ENCODE measurements at places on chromosomes 11 and 22. TPM values are rescaled to one million over a fixed set of nuclear protein-coding genes. Genes with fewer than 3 reads are reported as not detected.
A peak's percentile ranks its signal among the peaks of the same experiment; 100 is the strongest.

- no peaks in the 10 kb centered on the region for H3K27me3 ChIP-seq
- H3K36me3 ChIP-seq: no peaks in the 10 kb centered on the region
- no peak overlapping the region for H3K27ac ChIP-seq
- H3K4me3 ChIP-seq: no peak overlapping the region
- DNase-seq: no peak
These were observed 14.1 kb downstream of the VSIG10L2 start for GRCh38 chr11:125959931-125960330.

DNA sequence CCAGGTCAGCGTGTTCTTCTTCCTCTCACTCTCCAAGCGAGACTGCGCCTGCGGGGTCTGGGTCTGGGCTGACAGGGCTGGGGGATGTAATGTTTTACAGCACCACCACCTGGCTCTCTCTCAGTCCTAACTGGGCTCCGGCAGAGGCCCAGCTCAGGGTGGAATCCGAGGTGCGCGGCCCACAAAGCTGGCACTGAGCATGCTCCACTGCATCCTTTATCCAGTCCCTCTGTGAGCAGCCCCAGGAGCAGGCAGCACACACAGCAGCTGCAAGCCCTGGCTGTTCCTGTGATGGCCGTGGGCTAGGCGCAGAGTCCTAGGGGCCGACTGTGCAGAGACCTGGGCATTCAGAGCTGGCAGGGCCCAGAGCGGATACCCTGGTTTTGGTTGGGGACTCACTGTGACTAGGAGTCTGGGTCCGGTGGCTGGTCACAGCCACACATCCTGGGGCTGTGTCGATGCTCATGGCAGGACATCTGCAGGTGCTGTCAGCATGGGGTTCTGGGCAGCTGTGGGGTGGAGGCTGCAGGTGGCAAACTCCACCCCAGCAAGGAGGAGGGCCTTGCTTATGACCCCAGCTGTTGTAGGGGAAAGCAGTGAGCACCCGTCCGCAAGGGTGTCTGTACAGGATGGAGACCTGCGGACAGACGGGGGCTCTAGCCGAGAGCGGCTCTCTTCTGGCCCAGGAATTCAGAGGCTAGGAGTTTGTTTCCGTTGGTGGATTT is 4.0 kb downstream of the LRRC75B start:
- no peaks in the 10 kb centered on the region for H3K36me3 ChIP-seq
- H3K27ac ChIP-seq: no peak overlapping the region
- H3K4me3 ChIP-seq: no peak overlapping the region
- no peaks in the 10 kb centered on the region for H3K27me3 ChIP-seq
- no peak for DNase-seq
- H3K4me1 ChIP-seq: no peaks in the 10 kb centered on the region

DNA sequence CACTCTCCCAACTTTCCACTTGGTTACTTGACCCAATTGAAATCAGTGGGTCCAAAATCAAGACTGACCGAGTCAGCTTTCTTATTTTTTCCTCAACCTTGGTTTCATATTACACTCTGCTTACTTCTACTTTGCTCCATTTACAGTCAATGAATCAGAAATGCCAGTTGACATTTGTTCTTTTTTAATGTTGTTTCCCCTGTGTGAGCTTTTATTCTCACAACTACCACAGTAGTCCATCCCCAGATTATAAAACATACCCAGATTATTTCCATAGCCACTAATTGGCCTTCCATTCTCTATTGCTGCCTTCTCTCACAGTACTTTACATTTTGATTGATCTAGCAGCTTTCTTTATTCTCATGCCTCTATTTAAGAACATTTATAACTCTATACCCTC is 50.0 kb downstream of the DNAJC24 start:
- H3K27ac ChIP-seq: no peak overlapping the region
- H3K27me3 ChIP-seq: no peaks in the 10 kb centered on the region
- H3K4me1 ChIP-seq: peaks cover 5% of the 10 kb centered on the region
- no peaks in the 10 kb centered on the region for H3K36me3 ChIP-seq
- H3K4me3 ChIP-seq: no peak overlapping the region

DNA sequence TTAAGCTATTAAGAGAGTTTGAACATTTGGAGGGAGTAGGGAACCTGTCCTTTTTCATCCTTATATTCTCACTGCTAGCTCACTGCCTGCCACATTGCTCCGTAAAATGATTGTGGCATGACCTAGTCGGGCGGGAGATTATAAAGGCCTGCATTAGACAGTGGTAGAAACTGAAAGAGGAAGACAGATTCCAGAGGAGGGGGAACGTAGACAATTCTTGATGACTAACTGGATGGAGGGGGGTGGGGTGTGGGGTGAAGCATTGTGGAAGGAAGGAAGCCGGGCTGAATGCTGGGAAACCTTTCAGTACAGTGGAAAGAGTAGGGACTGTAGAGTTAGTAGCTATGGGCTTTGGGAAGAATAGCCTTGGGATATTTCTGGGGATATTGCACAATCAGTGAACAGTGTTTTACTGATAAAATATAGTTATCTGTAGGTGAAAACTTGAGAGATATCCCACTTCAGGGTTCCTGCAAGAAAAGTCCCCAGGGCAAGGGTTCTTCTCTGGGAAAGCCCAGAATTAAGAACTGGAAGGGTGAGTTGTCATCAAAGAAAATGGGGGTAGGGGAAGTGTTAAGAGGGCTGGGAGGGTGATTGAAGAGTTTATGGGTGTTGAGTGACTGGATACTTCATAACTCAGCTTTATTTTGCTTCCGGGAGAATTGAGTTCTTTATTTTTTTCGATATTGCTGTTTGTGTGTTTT is 2.1 kb downstream of the MED15 start:
- H3K27ac ChIP-seq: peak overlapping the region; percentile 99
- peak overlapping the region; percentile 90 for H3K4me3 ChIP-seq
- H3K27me3 ChIP-seq: no peaks in the 10 kb centered on the region
- peak; percentile 89 for DNase-seq
- H3K4me1 ChIP-seq: peaks cover 47% of the 10 kb centered on the region
- peaks cover 35% of the 10 kb centered on the region for H3K36me3 ChIP-seq

Gene POTEH
- not detected for total RNA-seq

- no peak overlapping the region for H3K27ac ChIP-seq
- no peaks in the 10 kb centered on the region for H3K27me3 ChIP-seq
- H3K36me3 ChIP-seq: peaks cover 10% of the 10 kb centered on the region
These were observed 27.2 kb upstream of the MYO18B start for GRCh38 chr22:25714739-25715138.

- peaks cover 6% of the 10 kb centered on the region for H3K36me3 ChIP-seq
- peak overlapping the region; percentile 90 for H3K4me3 ChIP-seq
- H3K4me1 ChIP-seq: peaks cover 18% of the 10 kb centered on the region
These were observed 959 bp upstream of the HIPK3 start for GRCh38 chr11:33256031-33256812.

Gene TALDO1
- 137 TPM for total RNA-seq

- H3K4me1 ChIP-seq: peaks cover 20% of the 10 kb centered on the region
- H3K4me3 ChIP-seq: no peak overlapping the region
- H3K36me3 ChIP-seq: no peaks in the 10 kb centered on the region
- H3K27ac ChIP-seq: peak overlapping the region; percentile 65
- no peaks in the 10 kb centered on the region for H3K27me3 ChIP-seq
These were observed 67.5 kb downstream of the GAB2 start for GRCh38 chr11:78350091-78350645.

GRCh38 chr11:78795621-78796261 is 221.1 kb upstream of the NARS2 start:
- H3K4me1 ChIP-seq: peaks cover 12% of the 10 kb centered on the region
- no peak overlapping the region for H3K27ac ChIP-seq
- H3K4me3 ChIP-seq: no peak overlapping the region
- no peak for DNase-seq

Gene MRGPRX3
- total RNA-seq: 0.34 TPM

Gene RFPL1
- not detected for total RNA-seq

GRCh38 chr11:10984250-10984649 is 126.4 kb upstream of the ZBED5 start:
- no peak overlapping the region for H3K27ac ChIP-seq
- H3K27me3 ChIP-seq: no peaks in the 10 kb centered on the region
- no peaks in the 10 kb centered on the region for H3K36me3 ChIP-seq

- peaks cover 6% of the 10 kb centered on the region for H3K36me3 ChIP-seq
- no peaks in the 10 kb centered on the region for H3K4me1 ChIP-seq
- no peak overlapping the region for H3K27ac ChIP-seq
- H3K27me3 ChIP-seq: no peaks in the 10 kb centered on the region
- no peak for DNase-seq
These were observed 573.6 kb downstream of the BUD13 start for GRCh38 chr11:116199182-116199581.

Gene FOLR2
- total RNA-seq: not detected

DNA sequence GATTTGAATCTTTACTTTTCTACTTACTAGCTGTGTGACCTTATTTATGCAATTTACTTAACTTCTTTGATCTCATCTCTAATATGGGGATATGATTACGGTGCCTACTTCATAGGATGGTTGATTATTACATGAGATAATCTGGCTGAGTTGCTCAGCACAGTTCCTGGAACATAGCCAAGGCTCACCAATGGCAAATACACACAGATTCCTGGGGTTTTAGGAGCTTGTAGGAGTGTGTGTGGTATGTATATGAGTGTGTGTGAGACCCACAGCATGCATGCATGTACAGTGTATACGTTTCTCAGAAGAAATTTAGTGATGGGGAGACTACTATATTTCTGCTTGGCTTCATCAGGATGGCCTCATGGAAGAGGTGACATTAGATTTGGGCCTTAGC is 256.9 kb downstream of the KIRREL3 start:
- no peak overlapping the region for H3K27ac ChIP-seq
- no peak overlapping the region for H3K4me3 ChIP-seq
- H3K4me1 ChIP-seq: no peaks in the 10 kb centered on the region

DNA sequence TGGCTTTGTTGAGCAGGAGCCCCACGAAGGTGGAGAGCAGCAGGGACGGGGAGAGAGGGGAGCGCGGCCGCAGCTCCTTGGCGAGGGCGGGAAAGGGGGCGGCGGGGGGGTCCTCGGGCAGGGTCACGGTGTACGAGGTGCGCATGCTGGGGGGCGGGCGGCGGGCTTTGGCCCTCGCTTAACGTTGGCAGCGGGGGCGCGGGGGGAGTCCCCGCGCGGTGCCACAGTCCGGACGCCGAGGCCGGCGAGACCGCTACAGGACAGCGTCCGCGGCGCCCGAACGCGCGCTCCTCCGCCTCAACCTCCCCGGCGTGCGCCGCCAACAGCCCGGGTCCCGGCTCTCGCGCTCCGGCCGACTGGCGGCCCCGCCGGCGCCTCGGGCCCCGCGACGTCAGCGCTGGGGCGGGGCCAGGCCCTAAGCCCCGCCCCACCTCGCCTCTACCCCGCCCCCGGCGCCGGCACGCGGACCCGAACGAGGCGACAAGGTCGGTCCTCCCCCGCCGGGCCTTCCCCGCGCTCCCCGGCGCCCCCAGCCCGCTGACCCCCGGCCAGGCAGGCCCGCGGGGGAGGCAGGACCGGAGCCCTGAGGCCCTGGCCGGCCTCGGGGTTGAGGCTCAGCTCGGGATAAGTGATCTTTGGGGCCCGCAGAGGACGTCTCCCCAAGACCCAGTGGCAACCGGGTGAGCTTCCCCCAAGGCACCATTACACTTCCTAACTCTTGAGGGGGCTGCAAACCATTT is 17.5 kb downstream of the USP2 start:
- peaks cover 6% of the 10 kb centered on the region for H3K36me3 ChIP-seq
- DNase-seq: no peak
- peaks cover 73% of the 10 kb centered on the region for H3K4me1 ChIP-seq
- H3K27ac ChIP-seq: no peak overlapping the region
- H3K27me3 ChIP-seq: no peaks in the 10 kb centered on the region

GRCh38 chr11:130451231-130452019 is 3.0 kb downstream of the ADAMTS15 start:
- peaks cover 9% of the 10 kb centered on the region for H3K4me1 ChIP-seq
- no peak overlapping the region for H3K27ac ChIP-seq
- no peak for DNase-seq
- no peaks in the 10 kb centered on the region for H3K27me3 ChIP-seq
- no peak overlapping the region for H3K4me3 ChIP-seq
- H3K36me3 ChIP-seq: no peaks in the 10 kb centered on the region

Gene MUC6
- not detected for total RNA-seq

DNA sequence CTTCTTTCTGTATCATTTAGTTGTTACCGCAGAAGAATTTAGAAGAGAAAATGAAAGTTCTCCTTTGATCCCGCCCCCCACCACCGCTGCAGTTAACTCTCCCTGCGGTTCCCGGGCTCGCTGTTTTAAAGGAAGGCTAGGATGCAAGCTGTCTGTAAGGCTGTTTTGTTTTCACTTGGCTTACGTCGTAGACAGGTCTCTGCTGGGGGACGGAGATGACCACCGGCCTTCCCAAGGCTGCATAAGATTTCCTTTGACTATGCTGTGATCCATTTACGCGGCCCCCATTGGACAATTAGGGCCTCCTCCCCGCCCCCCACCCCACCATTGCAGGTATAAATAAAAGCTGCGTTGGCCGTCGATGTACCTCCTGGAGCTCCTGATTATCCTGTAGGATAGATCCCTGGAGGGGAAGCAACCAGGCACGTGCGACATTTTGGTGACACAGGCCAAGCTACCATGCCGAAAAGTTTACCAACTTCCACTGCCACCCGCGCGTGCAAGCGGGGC is 1.4 kb upstream of the CPT1A start:
- no peaks in the 10 kb centered on the region for H3K36me3 ChIP-seq
- no peak for DNase-seq
- peaks cover 5% of the 10 kb centered on the region for H3K4me1 ChIP-seq
- H3K4me3 ChIP-seq: peak overlapping the region; percentile 58

- H3K4me1 ChIP-seq: no peaks in the 10 kb centered on the region
- H3K27ac ChIP-seq: no peak overlapping the region
- H3K4me3 ChIP-seq: no peak overlapping the region
- peak; percentile 16 for DNase-seq
These were observed 13.8 kb upstream of the OR51M1 start for GRCh38 chr11:5369789-5370188.

DNA sequence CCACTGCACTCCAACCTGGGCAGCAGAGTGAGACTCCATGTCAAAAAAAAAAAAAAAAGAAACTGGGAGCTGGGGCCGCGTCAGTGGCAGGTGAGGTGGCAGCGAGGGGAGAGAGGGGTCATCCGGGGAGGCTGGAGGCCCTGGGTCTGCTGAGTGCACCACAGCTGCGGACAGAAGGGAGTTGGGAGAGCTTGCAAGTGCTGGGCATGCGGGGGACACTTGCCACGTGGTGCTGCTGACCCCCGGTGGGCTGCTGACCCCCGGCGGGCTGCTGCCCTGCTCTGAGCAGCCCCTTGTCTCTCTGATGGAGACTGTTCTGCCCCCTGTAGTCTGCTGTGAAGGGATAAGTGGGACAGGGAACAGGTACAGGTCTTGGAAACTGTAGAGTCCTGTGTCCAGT is 2.6 kb downstream of the DRAP1 start:
- no peak for DNase-seq
- peaks cover 14% of the 10 kb centered on the region for H3K36me3 ChIP-seq
- H3K4me3 ChIP-seq: no peak overlapping the region
- peaks cover 12% of the 10 kb centered on the region for H3K4me1 ChIP-seq
- H3K27me3 ChIP-seq: no peaks in the 10 kb centered on the region
- no peak overlapping the region for H3K27ac ChIP-seq

Gene FXYD2
- total RNA-seq: not detected

- peak overlapping the region; percentile 89 for H3K4me3 ChIP-seq
- peaks cover 12% of the 10 kb centered on the region for H3K4me1 ChIP-seq
- peak overlapping the region; percentile 61 for H3K27ac ChIP-seq
- no peak for DNase-seq
- peaks cover 20% of the 10 kb centered on the region for H3K36me3 ChIP-seq
These were observed 575 bp downstream of the DUSP18 start for GRCh38 chr22:30667107-30667493.

- H3K36me3 ChIP-seq: peaks cover 7% of the 10 kb centered on the region
- no peaks in the 10 kb centered on the region for H3K27me3 ChIP-seq
- no peaks in the 10 kb centered on the region for H3K4me1 ChIP-seq
- DNase-seq: no peak
These were observed 1495.9 kb downstream of the BRD1 start for GRCh38 chr22:48331691-48332220.

Gene CLDN5
- total RNA-seq: not detected
